ENCODE measurements at places on chromosomes 3 and 15. TPM values are rescaled to one million over a fixed set of nuclear protein-coding genes. Genes with fewer than 3 reads are reported as not detected.

The ATP8B4 gene
- 8.5 TPM for total RNA-seq

The TRIM42 gene
- total RNA-seq: not detected

DNA sequence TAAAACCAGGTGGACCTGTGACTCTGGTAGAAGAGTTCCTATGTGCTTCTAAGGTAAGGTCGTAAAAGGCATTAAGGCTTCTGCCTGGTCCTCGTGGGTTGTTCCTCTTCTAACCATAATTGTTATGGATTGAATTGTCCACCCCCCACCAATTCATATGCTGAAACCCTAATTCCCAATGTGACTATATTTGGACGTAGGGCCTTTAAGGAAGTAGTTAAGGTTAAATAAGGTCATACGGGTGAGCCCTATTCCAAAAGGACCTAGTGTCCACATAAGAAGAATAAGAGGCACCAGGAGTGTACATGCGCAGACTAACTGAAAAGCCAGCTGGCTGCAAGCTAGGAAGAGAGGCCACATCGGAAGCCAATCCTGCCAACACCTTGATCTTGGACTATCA lies 1.9 kb downstream of the ADPGK start:
- no peak for DNase-seq

- DNase-seq: no peak
These were observed 51.9 kb downstream of the SLC41A3 start for GRCh38 chr3:126031981-126032471.

- no peak for DNase-seq
These were observed 848 bp downstream of the SYNM start for GRCh38 chr15:99105514-99106341.
